A549 treated with RU486 at 1 μM for 4 hours (cell line): ENCODE measurements at places on chromosomes 6 and 20. TPM values are rescaled to one million over a fixed set of nuclear protein-coding genes. Genes with fewer than 3 reads are reported as not detected.

DYNLT2 gene
- 0.27 to 0.70 TPM (median 0.65 TPM) in 5 replicates for total RNA-seq

SLC22A2 gene
- total RNA-seq, result 0.10 to 0.23 TPM in 2 of 5 replicates, not detected in the others

TMX4 gene
- total RNA-seq, result 13.8 to 15.7 TPM (median 14.3 TPM) in 5 replicates

ZCCHC3 gene
- 19.0 to 24.1 TPM (median 22.0 TPM) in 5 replicates for total RNA-seq

RSPH4A gene
- total RNA-seq, result 0.15 to 0.39 TPM (median 0.18 TPM) in 5 replicates
